CD4-positive, alpha-beta T cell treated with Interleukin-17A for 4 hours (primary cell): ENCODE measurements at places on chromosomes 1 and 21.

- no peak for DNase-seq
These were observed 25.0 kb downstream of the HRNR start for GRCh38 chr1:152198982-152199381.

DNA sequence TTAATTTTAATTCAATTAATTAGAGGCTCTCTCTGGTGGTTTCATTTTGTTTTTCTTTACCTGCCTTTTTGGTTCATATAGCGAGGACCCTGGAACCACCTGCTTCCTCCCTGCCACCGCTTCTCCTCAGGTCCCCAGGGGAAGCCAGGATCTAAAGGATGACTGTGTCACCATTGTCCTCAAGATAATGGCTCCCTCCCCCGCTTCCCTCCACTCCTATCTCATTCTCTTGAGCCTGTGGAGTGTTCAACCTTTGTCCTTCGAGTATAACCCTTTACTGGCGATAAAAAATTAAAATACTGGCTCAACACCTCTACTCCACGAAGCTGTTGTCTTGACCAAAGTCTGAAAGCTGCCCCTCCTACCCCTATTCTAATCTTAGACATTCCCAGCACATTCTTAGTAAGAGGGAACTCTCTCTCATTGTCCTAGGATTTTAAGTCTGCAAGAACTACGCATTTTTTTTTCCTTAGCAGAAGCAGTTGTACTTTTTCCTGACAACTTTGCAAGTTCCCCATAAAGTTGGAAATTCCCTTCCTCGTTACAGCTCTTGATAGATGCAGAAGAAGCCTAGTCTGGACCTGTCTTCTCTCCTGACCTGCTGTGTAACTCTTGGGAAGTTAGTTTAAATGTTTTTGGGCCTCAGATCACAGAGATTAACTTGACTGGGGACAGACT is 12.6 kb upstream of the MAPKAPK2 start:
- DNase-seq, result no peak

DNA sequence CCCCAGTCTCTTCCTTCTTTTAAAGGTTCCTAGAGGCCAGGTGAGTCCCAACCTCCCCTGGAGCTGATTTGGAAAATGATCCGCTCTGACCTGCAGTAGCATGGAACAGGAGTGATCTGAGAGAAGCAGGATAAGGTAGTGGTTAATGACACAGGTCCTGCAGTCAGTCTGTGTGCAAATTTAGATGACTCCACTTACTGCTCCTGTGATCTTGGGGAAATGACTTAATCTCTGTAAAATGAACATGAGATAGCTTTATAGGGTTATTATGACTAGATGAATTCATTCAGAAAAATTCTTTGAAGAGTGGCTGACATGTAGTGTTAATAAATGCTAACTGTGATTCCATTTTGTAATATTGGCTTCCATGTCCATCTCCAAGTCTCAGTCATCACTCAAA is 374.9 kb upstream of the CAMK1G start:
- no peak for DNase-seq

GRCh38 chr1:156021093-156021428 is 310 bp upstream of the SSR2 start:
- DNase-seq, result no peak

DNA sequence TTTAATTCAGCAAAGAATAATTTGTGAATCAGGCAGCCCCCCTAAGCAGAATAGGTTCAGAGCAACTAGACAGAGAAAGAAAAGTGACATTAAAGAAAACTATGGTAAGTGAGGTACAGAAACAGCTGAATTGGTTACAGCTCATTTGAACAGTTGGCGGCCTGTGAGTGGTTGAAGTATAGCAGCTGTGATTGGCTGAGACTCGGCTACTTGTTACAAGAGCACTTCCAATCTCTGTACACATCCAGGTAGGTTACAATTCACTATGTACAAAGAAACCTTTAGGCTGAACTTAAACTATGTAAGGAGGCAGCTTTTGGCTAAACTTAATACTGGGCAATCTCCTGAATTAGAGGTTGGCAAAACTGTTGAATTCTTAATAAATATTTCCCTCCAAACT is 171.1 kb upstream of the LHX8 start:
- DNase-seq, result no peak

GRCh38 chr1:172966844-172967540 is 83.7 kb downstream of the TNFSF18 start:
- DNase-seq, result no peak

DNA sequence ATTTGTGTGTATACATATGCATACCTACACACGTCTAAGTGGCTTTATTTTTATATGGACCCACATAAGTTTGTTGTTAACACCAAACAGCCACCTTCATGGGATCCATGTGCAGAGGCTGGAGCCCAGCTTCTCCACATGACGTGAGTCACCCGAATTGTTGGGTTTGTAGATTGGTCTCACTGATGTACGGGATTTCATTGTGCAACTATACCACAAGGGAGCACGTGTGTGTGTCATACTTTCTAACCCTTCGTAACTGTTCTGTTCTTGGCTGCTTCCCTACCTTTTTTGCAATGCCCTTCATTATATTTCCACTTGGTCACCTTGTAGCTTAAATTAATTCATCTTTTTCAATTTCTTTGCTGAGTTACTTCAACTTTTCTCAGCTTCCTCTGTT is 21.0 kb downstream of the SPRTN start:
- DNase-seq, result no peak

GRCh38 chr21:34890724-34891612 is 158.1 kb downstream of the RUNX1 start:
- DNase-seq, result peak; percentile 37
